ENCODE measurements at places on chromosomes 6 and 20.

- DNase-seq = no peak
Observed at GRCh38 chr6:1281746-1282145, 30.2 kb upstream of the FOXQ1 start.

- DNase-seq = no peak
Observed at GRCh38 chr6:158775832-158776231, 43.3 kb downstream of the EZR start.

DNA sequence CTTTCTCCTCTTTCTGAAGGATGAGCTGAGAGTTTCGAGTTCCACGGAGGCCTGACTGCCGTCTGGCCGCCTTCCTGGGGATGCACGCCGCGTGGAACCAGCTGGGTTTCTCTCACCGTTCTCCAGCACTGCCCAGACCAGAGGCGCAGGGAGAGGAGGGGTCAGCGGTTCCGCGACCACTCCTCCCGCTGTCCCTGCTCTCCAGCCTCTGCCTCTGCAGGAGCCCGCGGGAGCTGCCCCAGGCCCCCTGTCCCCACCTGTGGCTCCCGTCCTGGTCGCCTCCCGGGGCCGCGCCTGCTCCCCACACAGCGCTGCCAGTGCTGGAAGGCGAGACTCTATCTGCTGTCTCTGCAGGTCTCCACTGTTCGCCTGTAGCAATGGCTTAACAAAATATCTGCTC is 106.8 kb upstream of the AFDN start:
- no peak for DNase-seq

DNA sequence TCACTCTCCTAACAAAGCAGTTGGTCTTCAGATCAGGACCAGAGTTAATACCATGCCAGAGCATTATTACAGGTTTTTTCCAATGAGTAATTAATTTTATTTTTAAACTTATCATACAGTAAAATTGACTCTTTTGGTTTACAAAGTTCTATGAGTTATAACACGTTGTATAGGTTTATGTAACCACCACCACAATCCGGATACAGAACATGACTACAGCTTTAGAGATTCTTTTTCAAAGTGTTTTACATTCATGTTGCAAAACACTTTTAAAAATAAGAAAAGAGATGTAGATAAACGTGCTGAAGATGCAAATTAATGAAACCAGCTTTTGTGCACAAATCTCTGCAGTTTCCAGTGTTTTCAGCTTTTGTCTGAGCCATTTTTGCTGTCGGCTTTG is 1.5 kb upstream of the TPBG start:
- DNase-seq = no peak

- no peak for DNase-seq
Observed at GRCh38 chr20:50012282-50013263, 29.8 kb downstream of the SNAI1 start.

DNA sequence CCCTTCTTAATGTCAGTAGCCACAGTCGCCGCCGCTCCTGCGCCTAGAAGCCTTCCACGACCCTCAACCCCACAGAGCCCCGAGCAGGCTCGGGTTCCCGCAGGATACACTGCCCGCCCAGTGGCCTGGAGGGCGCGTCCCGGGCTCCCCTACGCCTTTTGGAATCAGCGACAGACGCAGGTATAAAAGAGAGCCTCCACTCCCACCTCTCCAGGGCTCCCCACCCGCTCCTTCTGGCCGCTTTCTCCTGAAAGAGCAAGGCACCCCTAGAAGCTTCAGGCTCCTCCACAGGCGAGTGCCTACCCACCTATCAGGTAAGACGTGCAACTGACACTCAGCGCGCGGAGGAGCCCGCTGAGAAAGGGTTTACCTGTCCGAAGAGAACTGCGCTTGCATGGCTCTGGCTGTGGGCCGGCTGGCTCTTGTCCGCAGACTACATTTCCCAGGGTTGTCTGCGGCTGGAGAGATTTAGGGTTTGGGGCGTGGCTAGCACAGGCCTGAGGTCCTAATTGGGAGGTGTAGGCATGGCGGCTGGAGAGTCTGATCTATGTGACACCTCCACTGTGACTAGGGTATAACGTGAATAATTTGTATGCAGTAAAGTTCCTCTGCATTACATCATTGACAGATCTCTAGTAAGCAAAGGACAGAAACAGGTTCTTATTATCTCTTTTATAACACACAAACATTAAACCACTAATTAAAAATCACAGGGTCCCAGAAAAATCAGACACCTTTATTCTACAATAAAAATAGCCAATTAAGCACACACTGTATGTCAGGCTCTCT is 13.5 kb upstream of the ZNF391 start:
- DNase-seq = no peak

GRCh38 chr20:33569802-33570391 is 80.0 kb downstream of the CBFA2T2 start:
- no peak for DNase-seq

GRCh38 chr6:53623497-53623896 is 42.1 kb downstream of the KLHL31 start:
- DNase-seq = no peak

- DNase-seq = no peak
Observed at GRCh38 chr20:38412877-38413577, 22.1 kb downstream of the SNHG17 start.

GRCh38 chr6:160421854-160422253 is 73.7 kb downstream of the SLC22A3 start:
- no peak for DNase-seq

DNA sequence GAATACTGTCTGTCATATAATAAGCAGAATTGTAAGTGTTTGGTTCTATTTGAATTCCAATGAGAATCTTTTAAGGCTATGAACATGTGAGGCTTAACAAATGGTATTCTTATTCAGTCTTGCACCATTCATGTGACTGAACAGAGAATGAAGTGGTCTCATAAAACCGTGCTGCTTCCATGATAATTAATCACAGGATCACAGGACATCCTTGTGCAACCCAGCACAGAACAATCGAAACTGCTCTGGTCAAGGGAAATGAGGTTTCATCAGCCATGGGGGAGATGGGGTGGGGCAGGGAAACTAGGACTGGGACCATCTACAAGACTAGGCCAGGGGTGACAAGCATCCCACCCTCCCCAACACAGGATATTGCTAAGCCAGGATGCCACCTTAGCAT is 6.0 kb downstream of the PPIL6 start:
- DNase-seq = no peak

GRCh38 chr6:46452312-46452917 is 38.8 kb downstream of the RCAN2 start:
- DNase-seq = no peak

GRCh38 chr6:29589423-29590048 is 4.6 kb downstream of the OR2H2 start:
- peak; percentile 26 for DNase-seq

DNA sequence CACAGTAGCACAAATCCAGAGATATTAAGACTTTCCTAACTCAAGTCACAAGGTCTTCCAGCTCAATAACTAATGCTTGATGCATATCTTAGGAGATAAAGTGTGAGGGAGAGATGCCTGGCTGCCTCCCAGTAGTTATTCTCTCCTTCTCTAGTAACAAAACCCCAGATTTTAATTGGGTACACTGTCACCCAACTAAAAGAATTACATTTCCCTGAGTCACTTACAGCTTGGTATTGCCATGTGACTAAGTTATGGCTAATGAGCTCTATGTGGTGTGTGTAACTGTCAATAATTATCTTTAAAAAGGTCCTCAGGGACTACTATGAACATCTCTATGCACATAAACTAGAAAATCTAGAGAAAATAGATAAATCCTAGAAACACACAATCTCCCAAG is 32.0 kb downstream of the KIF6 start:
- no peak for DNase-seq

- DNase-seq = no peak
Observed at GRCh38 chr6:161079566-161080262, 88.1 kb downstream of the MAP3K4 start.

GRCh38 chr20:11178946-11179654 is 505.3 kb upstream of the JAG1 start:
- no peak for DNase-seq

Measured in amniotic stem cell (primary cell).